Stimulated activated CD4-positive, alpha-beta T cell treated with anti-CD3 and anti-CD28 coated beads, Interleukin-1b, Interleukin-23, amount 100 ng/mL, for 4 hours (primary cell): ENCODE measurements at places on chromosomes 12 and 14.

- no peak for DNase-seq
Observed at GRCh38 chr12:99824900-99825542, 159.7 kb downstream of the ANKS1B start.

DNA sequence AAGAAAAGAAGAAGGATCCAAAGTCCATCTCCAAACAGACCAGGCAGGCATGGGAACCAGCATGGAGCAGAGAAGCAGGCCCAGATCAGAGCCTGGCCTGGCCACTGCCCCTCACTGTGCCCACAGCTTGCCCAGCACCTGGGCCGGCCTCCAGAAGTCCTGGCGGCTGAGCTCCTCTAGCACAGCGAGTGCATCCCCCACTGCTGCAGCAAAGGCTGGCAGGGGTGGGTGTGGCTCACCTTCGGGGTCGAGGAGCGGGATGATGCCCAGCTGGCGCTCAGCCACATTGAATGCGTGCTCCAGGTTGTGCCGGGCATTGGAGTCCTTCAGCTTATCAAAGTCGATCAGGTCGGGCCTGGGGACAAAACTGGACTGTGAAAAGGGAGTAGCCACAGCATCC is 78.7 kb downstream of the SPTB start:
- DNase-seq: no peak

- DNase-seq: no peak
Observed at GRCh38 chr14:53183056-53183455, 29.9 kb upstream of the DDHD1 start.

GRCh38 chr12:70919597-70920035 is 922 bp downstream of the PTPRR start:
- no peak for DNase-seq

- DNase-seq: no peak
Observed at GRCh38 chr12:107541001-107541705, 144.4 kb upstream of the PWP1 start.

GRCh38 chr14:77260199-77260598 is 10.8 kb downstream of the NGB start:
- DNase-seq: no peak

DNA sequence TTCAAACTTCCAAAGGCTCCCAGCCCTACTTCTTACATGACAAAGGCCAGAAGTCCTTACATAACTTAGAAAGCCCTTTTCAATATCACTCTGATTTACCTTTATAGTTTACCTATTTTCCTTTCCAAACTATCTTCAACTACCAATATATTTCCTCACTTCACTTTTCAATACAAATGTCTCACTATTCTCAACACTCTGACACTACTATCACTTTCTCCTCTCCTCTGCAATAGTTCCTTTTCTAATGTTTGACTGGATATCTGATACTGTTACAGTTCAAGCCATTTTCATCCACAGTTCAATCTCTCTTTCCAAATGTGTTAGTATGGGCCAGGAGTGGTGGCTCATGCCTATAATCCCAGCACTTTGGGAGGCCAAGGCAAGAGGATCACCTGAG is 3.3 kb downstream of the SARNP start:
- DNase-seq: no peak

DNA sequence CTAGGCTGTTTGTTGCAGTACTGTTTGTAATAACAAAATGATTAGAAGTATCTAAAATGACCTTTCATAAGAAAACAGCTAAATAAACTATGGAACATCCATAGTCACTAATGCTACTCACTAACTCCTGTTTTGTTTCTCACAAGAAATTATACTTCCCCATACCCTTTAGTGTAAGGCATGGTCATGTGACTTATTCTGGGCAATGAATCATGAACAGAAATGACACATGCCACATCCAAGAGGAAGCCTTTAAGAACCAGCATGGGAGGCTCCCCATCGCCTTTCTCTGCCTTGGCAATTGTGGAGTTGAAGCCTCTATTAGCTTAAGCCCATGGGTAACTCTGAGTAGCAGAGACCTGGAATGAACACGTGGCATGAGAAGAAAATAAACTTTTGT is 49.3 kb downstream of the KSR2 start:
- no peak for DNase-seq

- DNase-seq: no peak
Observed at GRCh38 chr12:102169922-102170621, 27.6 kb downstream of the PMCH start.

DNA sequence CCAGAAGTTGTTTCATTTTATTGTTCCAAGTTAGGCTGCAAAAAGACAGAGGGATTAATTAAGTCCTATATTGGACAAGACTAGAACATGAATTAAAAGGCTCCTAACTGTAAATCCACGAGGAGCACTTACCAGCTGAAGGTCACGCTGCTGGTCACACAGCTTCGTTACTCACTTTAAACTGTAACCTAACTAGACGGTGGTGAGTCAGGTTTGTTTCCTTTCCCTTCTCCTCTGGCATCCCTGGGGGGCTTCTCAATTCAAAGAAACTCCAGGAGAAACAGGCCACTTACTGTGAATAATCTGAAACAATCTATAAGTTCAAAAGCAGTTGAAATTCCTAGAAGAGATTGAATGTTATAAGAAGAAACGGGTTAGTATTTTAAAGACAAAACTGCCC is 331.4 kb downstream of the BCAT1 start:
- no peak for DNase-seq

- DNase-seq: no peak
Observed at GRCh38 chr12:52080403-52081251, 1.1 kb downstream of the SMIM41 start.

- no peak for DNase-seq
Observed at GRCh38 chr12:71469258-71469750, 29.7 kb downstream of the LGR5 start.

DNA sequence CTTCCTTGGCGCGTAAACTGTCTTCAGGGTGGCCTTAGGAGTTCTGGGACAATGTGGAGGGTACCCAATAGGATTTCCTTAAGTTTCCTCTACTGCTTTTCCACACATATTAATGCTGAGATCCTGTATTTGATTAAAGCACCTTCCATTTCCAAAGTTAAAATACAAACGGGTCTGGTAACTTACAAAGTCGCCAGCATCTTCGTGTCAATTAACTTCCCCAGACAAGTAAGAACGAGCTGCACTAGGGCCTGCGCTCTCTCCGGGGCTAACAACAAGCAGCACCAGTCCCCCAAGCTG is 130.9 kb downstream of the NDUFA12 start:
- DNase-seq: no peak

GRCh38 chr12:32024884-32025592 is 65.8 kb downstream of the RESF1 start:
- DNase-seq: no peak

DNA sequence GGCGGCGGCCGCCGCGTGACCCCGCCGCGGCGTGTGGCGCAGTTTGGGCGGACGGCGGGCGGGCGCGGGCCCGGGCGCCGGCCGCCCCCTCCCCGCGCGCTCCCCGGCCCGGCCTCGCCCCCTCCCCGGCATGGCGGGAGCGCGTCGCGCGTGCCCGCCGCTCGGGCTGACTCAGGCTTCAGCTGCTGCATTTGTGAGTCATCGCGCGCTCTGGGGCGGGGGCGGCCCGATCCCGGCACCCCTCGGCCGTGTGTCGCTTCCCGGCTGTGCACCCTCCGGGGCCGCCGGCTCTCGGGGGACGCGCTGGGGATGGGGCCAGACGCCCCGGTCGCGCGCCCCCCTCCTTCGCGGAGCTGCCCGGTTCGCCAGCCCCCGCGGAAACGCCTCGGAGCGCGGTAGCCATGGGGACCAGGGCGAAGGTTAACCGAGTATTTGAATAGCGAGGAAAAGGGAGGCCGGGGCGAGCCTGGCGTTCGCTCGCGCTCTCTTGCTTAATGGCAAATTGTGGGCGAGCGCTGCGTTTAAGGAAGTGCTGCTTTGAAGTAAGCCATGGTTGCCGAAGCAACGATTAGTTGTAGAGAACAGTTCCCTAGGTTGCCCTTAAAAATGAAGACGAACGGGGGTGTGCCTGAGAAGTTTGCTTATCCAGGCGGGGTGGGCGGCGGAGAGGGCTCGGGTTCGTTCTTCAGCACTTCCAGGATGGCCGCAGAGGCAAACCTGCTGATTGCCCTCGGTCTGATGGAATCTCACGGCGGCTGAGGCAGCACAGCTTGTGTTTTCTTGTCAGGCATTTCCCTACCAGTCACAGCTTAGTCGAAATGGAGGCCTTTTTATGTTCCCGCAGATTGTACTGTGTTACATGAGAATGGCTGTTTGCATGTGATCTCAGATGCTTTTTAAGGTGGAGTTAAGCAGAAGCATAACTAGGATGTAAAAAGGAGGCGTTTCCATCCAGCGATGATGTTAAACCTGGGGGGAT is 896 bp downstream of the EIF5 start:
- peak; percentile 84 for DNase-seq

GRCh38 chr12:100936661-100937060 is 142.1 kb downstream of the ANO4 start:
- no peak for DNase-seq

DNA sequence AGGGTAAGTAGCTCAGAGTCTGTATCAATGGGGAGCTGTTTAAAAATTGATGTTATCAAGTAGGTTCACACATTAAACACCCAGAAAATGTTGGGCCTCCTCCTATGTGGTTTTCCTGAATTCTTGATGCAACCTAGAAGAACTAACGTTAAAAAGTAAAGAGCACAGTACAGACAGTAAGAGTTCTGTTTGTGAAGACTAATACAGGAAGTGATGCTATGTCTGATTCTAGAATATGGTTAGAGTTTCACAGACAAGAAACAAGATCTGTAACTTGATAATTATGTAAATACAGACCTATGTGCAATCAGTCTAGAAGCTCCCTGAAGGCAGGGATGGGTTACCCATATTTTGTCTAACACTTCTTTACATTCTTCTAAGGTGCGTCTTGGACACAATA is 214.9 kb upstream of the BTG1 start:
- DNase-seq: no peak

DNA sequence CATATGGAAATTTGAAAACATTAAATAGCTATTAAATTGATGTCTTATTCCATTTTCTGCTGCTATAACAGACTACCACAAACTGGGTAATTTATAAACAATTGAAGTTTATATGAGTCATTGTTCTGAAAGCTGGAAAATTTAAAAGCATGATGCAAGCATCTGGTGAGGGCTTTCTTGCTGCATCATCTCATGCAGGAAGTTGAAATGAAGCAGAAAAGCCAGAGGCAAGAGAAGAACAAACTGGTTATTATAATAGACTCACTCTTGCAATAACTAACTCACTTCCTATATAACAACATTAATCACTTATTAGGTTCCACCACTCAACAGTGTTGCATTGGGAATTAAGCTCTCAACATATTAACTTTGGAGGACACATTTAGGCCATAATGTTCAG is 1277.4 kb downstream of the LRFN5 start:
- DNase-seq: no peak

GRCh38 chr14:54194501-54194900 is 202.3 kb upstream of the CDKN3 start:
- no peak for DNase-seq

- no peak for DNase-seq
Observed at GRCh38 chr14:52111583-52111982, 42.7 kb upstream of the NID2 start.

- DNase-seq: no peak
Observed at GRCh38 chr12:11904124-11904523, 166.6 kb upstream of the BCL2L14 start.

DNA sequence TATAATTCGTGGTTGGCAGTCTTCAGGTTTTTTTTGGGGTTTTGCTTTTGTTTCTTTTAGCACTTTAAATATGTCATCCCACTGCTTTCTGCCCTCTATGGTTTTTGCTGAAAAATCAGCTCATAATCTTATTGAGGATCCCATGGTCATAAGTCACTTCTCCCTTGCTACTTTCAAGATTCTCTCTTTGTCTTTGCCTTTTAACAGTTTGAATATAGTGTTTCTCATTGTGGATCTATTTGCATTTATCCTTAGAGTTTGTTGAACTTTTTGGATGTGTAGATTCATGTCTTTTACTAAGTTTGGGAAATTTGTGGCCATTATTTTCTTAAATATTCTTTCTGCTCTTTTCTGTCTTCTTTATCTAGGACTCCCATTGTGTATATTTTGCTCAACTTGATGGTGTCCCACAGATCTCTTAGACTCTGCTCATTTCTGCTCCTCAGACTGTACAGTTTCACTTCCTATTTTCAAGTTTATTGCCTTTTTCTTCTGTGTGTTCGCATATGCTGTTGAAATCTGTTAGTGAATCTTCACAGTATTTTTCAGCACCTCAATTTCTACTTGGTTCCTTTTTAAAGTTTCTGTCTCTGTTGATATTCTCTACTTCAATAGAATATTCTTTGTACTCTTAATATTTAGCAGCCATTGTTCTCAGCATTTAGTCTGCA is 70.8 kb downstream of the WNK1 start:
- DNase-seq: no peak

DNA sequence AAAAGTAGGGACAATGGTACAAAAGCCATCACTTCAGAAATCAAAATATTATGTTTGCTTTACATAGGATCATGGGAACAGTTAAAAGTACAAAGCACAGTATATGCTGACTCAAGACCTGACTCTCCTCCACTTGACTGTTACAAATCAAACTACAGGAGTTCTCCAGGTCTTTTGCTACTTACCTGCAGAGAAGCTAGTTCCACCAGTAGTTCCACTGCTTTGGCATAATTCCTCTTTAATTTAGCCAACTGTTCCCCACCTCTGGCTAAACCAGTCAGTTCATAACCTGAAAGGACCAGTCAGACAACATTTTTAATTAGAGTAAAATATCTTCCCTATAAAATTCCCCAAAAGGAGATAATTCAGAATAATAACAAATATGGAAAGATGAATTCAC is 14.0 kb downstream of the ATP6V1D start:
- DNase-seq: no peak

GRCh38 chr14:23561259-23561658 is 5.2 kb downstream of the THTPA start:
- DNase-seq: no peak

DNA sequence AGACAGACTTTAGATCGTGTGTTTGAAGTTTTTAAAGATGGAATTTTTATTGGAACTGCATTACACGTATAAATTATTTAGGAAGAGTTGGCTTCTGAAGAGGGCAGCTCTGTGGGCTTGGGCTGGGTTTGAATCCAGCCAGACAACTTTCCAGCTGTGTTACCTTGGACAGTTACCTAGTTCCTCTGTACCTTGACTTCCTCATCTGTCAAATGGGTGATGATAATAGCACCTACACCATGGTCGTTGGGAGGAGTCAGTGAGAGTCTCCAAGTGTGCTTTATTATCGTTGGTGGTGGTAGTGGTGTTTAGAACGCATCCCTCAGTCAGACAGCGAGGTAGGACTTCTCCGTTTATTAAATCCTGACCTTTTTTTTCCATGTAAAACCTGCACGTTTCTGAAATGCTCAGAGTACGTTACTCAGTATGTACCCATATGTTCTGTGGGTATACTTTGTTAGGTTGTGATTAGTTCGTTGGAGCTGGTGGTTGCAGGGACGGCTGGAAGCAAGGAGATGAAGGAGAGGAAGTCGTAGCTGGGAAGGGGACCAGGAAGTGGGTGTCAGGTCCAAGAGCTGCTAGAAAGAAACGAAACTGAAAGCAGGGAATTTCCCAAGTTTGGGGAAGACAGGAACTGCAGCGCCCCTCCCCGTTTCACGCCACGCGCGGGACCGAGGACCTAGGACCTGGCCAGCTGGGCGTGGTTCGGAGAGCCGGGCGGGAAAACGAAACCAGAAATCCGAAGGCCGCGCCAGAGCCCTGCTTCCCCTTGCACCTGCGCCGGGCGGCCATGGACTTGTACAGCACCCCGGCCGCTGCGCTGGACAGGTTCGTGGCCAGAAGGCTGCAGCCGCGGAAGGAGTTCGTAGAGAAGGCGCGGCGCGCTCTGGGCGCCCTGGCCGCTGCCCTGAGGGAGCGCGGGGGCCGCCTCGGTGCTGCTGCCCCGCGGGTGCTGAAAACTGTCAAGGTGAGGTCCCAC is at the start of gene OAS3:
Gene OAS3, plus strand, starts transcription at position 734 of the 979 bp plus-strand sequence. Its CDS starts 57 bp downstream, at position 791.
- DNase-seq: peak; percentile 52
